CD4-positive, alpha-beta T cell treated with Interleukin-2 at 100 ng/mL for 4 hours (primary cell): ENCODE measurements at places on chromosomes 1 and 21.

DNA sequence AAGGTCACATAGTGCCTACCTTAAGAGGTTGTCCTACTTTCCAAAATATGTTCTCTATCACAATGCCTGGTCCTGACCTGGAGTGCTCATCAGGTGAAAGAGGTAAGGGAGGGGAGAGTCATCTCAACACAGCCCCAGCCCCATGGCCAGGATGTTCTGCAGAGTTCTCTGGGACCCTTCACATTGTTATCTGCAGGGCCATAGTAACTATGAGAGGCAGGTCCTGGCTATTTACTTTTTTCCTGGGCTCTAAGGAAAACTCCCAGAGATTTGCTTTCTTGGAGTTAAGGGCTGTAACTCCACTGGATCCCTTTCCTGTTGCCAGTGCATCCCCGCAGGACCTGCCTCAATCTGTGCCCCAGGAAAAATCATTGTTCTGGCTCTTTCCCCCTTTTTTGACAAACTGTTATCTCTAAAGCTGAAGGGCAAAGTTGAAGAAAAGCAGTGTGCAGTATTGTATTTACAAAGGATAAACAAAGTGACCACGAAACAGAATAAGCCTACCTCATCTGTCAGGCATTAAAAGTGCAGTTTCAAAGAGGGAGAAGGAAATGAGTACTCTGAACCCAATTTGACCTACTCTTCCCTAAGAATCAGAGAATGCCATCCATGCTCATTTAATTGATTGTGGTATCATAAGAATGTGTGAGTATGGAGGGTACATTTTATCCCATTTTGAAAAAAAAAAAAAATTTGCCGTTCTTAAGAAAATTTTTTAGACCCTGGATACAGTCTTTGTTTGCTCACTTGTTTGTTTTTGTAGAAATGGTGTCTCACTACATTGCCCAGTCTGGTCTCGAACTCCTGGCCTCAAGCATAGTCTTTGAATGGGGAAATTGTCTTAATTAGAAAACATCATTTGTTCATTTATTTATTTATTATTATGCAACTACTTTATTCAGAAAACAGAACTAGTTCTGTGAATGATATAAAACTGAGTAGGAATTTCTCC lies 149.6 kb downstream of the RHOU start:
- no peak for DNase-seq

DNA sequence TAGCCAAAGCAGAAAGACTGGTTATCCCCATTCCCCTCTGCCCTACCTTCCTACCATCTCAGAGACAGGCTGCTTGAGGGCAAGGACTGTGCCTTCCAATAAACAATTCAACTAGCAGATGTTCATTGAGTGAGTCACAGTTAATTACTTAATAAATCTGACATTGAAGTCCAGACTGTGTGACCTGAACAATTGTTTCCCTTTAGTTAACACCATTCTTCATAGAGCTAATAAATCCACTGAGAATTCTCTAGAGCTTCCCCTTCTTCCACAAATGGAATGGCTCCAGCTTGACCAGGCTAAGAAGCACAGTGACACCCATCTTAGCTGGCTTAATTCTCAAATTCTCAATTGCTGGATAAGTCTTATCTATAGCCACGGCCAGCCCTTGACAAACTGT lies 61.9 kb upstream of the GJA5 start:
- no peak for DNase-seq

- no peak for DNase-seq
Observed at GRCh38 chr21:39020751-39021477, 162.3 kb downstream of the PSMG1 start.

GRCh38 chr1:38239258-38239835 lies 192.8 kb upstream of the POU3F1 start:
- no peak for DNase-seq

GRCh38 chr1:151639466-151639865 lies 27.6 kb downstream of the SNX27 start:
- DNase-seq: no peak

- DNase-seq: peak; percentile 7
Observed at GRCh38 chr1:3695326-3696217, 43.3 kb downstream of the TP73 start.

DNA sequence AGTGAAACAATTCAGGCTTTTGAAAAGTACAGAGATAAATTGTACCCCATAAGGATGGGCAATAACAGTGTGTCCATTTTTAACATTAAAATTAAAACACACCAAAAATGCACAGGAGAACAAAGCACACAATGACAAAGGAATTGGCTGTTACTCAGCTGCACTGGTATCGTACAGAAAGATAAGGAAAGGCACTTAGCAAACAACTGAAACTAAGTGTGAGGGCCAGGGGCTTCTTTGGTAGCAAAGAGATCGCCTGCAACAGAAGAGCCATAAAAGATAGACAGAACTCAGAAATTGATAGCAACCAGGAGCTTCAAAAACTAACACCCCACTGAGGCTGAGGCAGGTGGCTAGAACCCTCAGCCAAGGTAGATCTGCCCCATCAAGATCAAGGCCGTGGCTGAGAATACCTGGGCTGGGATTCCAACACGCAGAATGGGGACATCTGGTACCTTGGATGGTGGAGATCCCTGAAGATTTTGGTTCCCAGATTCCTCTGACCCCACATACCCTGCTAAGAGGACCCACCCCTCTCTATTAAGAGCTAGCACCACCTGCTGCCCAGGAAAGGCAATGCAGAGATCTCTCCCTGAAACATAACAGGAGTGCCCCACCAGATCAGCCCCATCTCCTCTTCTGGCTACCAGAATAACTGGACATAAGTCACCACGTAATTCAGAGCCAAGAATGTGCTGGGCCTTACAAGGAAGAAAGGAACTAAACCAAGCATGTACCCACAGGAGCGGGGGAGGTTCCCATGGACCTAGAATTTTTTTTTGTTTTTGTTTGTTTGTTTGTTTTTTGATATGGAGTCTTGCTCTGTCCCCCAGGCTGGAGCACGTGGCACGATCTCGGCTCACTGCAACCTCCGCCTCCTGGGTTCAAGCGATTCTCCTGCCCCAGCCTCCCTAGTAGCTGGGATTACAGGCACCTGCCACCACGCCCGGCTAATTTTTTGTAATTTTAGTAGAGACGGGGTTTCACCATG lies 16.2 kb downstream of the PLEKHO1 start:
- peak; percentile 66 for DNase-seq

DNA sequence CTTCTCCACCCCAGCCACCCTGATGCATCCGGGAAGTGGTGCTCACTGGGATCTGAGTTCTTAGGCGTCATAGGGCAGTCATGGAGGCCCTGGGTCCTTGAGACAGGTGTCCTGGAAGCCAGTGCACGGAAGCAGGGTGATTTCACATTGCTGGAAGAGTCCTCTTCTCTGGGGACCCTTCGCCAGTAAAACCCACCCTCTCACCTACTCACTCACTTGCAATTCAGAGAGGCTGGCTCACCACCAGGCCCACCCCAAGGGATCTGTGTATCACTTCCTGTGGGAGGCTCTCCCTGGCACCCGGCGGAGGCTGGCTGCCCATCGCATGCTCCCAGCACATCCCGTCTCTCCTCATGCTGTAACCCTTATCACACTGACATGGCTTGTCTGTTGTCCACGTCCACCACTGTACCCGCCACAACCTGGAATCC lies 40.2 kb upstream of the EPS8L3 start:
- DNase-seq: no peak

- no peak for DNase-seq
Observed at GRCh38 chr1:85448358-85448757, 16.6 kb downstream of the DDAH1 start.

DNA sequence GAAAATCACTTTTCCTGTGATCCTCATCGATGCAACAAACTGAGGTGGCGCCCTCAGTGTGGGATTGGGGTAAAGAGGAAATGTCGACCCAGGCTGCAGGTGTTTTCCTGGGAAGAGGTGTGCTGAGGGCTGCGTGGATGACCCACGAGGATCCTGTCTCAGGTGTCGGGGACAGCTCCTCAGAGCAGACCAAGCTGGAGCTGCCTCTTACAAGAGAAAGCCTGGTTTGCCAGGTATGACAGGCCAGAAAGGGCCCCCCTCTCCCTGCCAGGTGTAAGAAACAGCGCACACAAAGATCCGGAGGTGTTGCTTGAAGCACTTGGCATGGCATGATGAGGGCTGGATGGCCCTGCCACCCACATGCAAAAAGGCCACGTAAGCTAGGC lies 12.6 kb downstream of the FHAD1 start:
- DNase-seq: no peak

DNA sequence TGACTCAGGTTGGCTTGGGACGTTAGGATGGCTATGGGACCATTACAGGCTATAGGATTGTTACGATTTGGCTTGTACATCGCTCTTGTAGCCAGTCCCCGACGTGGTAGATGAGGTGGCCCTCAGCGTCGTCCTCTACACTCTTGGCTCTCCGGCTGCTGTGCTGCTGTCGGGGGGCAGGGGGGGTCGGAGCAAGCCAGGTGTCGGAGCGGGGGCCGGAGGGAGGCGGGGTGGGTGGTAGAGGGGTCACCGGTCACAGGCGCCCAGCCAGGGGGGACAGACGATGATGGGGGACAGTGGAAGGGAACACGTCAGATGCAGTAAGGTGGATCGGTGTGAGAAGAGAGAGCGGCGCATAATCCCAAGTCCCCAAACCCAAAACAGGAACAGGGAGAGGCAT lies 4.7 kb downstream of the CLK2 start:
- no peak for DNase-seq

DNA sequence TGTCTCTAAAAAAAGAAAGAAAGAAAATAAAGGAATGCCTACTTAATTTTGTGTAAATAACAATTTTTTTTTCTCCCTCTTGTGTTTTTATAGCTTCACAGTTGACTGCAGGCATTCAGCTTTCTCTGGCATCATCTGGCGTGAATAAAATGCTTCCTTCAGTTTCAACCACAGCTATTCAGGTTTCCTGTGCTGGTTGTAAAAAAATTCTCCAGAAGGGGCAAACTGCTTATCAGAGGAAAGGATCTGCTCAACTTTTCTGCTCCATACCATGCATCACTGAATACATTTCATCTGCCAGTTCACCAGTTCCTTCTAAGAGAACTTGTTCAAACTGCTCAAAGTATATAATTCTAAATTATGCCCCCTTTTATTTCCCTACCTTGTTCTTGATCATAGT lies 18.0 kb downstream of the ZMYM1 start:
- DNase-seq: no peak

GRCh38 chr1:53069663-53070327 lies 7.8 kb downstream of the PODN start:
- no peak for DNase-seq
